Stimulated activated CD8-positive, alpha-beta memory T cell treated with anti-CD3 and anti-CD28 coated beads, Interleukin-15, amount 100 ng/mL, for 4 hours (primary cell): ENCODE measurements at places on chromosomes 3 and 15.

DNA sequence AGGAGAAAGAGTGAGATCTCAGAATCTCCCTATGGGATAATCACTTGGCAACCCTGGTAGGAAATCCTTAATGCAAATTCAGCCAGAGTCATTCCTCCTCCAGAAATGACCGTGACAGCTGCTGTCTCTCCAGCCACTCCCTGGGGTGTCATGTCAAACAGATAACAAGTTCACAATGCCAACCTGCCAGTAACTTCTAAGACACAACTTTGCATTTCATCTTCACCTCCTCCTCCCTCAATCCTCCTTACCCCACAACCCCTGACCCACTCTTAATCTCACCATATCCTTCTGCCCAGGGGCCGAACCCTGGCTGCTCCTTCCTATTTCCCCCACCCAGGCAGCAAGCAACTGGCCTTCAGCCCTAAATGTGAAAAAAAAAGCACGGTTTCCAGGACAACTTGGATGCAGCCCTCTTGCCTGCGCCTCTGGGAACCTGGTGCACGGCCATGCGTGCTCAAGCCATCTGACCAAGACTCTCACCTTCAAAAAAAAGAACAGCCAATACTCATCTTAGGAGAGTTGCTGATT, 166.0 kb downstream of the NTRK3 start:
- no peak for DNase-seq

- DNase-seq = no peak
Measured at GRCh38 chr15:49238342-49238741, 68.3 kb downstream of the GALK2 start.

DNA sequence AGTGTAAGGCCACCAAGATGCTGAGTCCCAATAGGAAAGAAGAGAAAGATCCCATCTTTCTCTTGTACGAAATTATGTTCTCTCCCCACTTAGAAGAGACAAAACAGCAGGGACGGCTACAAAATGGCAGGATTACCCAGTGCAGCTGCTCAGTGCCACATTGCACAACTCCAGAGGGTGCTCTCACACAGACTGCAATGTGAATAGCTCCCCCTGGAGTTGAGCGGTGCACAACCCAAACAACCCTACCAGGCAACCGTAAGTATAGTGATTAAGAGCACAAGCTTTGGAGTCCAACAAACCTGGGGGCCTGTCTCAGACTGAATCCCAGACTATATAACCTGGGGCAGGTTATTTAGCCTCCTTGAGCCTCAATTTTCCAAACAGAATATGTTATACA, 3.1 kb upstream of the BHLHE40 start:
- no peak for DNase-seq

DNA sequence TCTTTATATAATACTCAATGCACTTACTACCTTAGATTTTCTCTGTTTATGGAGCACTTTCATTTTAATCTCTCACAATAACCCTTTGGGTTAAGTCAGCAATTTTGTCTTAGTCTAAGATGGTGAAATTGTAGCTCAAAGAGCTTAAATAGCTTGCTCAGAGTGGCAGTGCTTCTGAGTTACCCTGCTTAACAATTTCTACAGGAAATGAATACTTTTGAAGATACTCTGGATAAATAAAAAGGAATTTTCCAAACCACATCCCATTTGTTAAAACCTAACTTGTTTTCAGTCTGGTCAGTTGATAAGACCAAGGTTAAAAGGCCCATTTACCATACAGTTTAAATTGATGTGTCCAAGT, 37.2 kb downstream of the HMG20A start:
- no peak for DNase-seq

DNA sequence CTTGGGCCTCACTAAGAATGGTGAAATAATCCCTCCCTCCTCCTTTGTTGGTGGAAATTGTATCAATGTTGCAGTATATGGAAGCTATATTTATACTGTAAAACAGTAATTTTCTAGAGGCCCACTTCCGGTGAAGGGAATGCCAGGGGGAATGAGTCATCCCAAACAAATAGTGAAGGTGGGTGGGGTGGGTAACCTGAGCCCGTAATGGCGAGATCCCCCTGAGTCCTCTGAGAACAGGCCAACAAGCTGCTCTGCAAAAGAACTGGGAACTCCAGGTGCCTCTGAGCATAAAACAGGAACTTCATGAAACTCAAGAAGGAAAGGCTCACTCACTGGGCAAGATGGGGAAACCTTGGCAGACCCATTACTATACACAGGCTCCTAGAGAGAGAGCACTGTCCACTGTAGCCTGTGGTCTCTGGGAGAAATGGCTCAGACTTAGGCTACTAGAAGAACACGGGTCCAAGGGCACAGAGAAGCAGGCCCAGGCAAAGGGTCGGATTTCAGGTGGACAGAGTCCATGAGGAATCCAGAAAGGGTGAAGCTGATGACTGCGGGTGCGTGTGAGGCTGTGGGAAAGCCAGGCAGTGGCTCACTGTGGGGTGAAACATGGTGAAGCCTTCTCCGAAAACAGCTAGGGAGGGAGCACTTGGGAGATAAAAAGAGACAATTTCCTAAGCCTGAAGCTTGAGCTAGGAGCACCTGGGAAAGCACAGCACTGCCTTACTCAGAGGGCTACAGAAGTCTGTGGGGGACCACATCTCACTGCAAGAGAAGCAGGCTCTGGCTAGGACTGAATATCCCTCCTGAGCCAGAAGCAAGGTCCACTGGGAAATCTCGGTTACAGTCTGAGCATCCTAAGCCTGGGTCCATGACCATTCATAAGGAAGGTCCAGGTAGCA, 19.8 kb downstream of the LARP6 start:
- no peak for DNase-seq

- no peak for DNase-seq
Measured at GRCh38 chr3:185651971-185652370, 65.9 kb downstream of the SENP2 start.

GRCh38 chr3:126036056-126036549, 47.8 kb downstream of the SLC41A3 start:
- DNase-seq = no peak

GRCh38 chr3:114272271-114272670, 21.6 kb upstream of the TIGIT start:
- no peak for DNase-seq

GRCh38 chr3:112228786-112229185, 65.2 kb downstream of the SLC9C1 start:
- DNase-seq = no peak

- DNase-seq = no peak
Measured at GRCh38 chr3:53795176-53795575, 51.0 kb downstream of the CHDH start.

GRCh38 chr3:193803288-193803687, 210.3 kb downstream of the OPA1 start:
- DNase-seq = no peak

DNA sequence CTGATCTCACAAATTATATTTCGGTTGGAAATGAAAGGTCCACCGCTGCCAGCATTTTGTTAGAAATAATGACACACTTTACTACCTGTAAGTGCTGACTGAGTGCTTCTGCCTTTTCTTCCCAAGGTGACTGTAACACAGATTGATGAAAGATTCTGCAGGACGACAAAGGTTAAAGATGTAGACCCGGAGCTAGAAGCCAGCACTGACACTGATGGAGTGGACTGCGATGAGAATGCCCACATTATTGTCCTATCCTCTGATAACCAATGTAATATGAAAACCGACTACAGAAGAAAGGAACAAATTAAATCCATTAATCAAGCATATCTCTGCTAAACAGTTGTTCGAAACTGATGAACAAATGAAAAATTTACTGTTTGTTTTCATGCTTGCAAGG, 666.5 kb downstream of the GBE1 start:
- no peak for DNase-seq

GRCh38 chr3:134838599-134838998, 43.5 kb downstream of the EPHB1 start:
- DNase-seq = no peak

DNA sequence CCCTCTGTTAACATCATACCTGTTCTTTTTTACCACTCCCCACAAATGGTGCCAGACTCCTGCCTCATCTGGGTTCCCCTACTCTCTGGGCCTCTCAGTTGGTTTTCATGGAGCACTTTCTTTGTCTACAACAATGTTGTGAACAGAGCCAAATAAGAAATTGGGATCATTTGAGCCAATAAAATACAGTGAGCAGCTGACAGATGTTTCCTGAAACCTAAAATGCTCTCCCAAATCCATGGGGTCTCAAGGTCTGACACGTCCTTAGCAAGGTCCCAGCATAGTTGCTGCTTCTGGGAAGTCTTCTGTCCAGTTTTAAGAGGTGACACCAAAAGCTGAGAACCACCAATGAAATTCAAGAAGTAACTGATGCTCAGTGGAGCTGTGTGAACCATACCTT, 1.7 kb downstream of the NMNAT3 start:
- DNase-seq = no peak

- DNase-seq = no peak
Measured at GRCh38 chr15:39242345-39242744, 338.5 kb upstream of the THBS1 start.

GRCh38 chr15:63079947-63080626, 37.5 kb downstream of the TPM1 start:
- no peak for DNase-seq

DNA sequence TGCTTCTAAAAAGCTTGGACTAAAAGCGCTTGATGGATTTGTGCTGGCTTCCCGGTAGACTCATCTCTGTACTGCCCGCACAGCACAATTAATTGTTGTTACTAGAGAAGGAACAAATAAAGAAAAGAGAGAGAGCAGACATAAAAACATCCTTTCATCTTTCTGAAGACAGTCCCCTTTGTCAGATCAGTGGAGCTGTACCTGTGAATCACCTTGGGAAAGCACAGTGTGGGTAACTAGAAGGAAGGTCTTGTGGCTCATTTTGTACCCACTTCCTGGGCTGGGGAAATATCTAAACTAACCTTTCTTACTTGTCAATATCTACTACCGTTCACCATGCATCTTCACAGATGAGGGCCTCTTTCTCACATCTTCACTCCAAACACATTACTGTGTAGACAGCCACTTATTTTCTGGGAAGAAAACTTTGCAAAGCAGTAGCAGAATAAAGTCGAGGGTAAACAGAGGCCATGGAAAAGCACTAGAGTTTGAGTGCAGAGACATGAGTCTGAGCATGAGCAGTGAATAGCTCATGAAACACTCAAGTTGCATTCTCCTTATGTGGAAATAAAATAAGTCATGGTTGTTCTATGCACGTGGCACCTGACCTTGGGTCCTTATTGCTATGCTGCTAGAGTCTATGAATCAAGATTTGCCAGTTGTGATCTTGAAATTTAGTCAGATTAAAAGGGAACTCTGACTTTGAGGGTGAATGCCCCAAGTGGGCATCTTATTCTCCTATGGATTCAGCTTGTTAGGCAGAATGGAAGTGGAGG, 169.3 kb downstream of the LPP start:
- DNase-seq = no peak

GRCh38 chr3:29764041-29764440, 483.2 kb downstream of the RBMS3 start:
- no peak for DNase-seq

GRCh38 chr3:53939813-53940212, 48.2 kb upstream of the SELENOK start:
- no peak for DNase-seq

DNA sequence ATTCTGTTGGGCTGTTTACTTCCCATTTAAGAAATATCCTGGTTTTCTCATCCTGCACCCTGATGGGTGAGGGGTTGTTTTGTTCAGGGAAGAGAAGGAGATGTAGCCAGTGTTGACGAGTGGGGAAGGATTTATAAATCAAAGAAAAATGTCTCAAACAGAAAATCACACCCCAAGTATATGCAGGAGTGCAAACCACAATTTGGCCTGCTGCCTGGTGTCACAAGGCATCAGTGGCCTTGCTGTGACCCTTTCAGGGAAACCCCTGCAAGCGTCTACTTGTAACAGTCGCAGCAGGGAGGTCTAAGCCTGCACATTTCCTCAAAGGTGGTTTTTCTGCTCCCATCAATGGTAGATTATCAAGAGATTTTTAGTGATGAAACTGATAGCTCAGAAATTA, 132.6 kb upstream of the LRRN1 start:
- no peak for DNase-seq

GRCh38 chr3:146739203-146739671, 134.1 kb upstream of the PLSCR5 start:
- no peak for DNase-seq

DNA sequence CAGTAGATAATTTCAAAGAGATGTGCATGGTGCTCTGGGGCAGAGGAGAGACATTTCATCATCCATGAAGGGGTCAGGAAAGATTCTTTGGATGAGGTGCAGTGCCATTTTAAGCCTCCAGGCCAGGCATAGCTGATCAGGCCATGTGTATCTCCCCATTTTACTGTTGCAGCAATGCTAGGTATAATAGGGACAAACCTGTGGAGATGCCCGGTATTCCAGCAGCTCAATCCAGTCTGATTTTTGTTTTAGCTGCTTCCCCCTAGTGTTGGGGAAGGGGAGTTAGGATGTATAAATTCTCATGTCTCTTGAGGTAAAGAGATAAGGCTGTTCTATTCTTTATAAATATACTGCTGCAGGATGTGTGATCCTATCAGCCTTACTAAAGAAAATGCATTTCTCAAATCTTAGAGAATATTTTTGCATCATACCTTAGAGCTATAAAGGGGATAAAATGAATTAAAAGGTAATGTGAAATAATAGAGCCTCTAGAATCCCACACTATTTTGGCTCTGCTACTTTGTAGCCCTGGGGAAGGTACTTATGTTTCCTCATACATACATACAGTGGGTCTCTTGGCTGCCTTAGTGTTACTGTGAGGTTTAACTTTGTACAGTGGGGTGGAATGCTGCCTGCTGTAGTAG, 5.2 kb downstream of the CDV3 start:
- DNase-seq = no peak

DNA sequence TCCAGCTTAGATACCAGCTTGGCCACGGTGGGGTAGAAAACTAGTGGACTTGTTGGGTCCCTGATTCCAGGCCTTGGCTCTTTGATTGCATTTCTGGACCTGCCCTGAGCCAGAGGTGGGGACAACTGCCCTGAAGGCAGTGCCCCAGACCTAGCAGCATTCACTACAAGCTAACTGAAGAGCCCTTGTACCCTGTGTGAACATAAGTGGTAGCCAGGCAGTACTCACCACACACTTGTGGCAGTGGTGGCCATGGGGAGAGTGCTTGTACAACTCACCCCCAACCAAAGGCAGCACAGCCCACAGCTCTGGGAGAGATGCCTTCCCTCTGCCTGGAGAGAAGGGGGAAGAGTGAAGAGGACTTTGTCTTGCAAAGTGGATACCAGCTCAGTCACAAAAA, 177.3 kb upstream of the NAALADL2 start:
- DNase-seq = no peak

DNA sequence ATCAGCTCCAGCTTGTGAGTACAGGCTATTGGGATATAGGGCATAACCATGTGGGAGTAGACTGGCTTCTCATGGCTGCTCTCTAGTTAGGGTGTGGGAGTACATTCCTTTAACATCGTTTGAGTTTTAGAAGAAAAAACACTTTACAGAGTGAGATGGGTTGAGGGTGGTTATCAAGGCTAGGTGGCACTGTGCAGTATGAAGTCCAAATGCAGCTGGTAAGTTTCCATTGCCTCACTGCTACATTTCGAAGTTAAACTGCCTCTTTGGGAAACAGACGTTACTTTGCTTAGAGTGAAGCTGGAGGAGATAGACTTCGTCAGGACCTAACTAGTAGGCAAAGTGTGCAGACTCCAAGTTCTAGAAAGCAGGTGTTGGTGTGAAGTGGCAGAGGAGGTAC, 192.4 kb downstream of the SQOR start:
- no peak for DNase-seq

- no peak for DNase-seq
Measured at GRCh38 chr3:156303001-156303707, 182.8 kb downstream of the KCNAB1 start.
